ENCODE measurements at places on chromosomes 12 and 14.

GRCh38 chr14:30193845-30194501 is 266.3 kb upstream of the PRKD1 start:
- peak; percentile 84 for DNase-seq

GRCh38 chr14:106268013-106268727 is 741.8 kb downstream of the TMEM121 start:
- DNase-seq = no peak

DNA sequence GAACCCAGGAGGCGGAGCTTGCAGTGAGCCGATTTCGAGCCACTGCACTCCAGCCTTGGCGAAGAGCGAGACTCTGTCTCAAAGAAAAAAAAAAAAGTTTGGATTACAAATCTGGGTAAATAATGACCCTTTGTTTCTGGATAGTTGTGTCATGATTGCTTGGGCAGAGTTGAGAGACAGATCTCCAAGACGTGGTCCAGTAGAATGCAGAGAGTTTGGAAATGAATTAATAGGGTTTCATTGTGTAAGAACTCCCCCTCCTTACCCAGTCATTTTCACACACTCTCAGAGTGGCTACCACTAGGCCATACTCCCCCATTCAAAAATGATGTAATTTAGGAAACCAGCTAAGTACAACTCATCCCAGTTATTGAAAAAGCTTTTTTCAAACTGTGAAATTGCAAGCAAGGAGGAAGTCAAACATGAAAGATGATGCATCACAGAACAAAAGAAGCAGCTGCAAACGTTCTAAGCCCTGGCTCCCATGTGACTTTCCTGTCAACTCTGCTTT is 1331.9 kb downstream of the AACS start:
- DNase-seq = no peak

DNA sequence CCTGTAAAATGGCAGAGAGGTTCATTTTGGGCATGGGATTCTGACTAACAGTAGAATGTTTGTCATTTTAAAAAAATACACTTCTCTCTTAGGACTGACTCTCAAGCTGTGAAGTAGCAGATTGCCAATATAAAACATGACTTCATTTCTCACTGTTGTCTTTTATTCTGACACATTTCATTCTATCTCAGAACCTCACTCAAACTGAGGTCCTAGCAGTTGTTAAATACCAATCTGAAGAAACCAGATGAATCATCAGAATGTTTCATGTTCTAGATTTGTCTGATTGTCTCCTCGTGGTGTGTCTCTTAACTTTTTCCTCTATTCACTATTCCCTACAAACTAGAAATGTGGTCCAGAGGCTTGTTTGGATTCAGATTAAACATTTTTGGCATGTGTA is 276.5 kb upstream of the NPAS3 start:
- no peak for DNase-seq
